ENCODE measurements at places on chromosomes 13 and 19.
A peak's percentile ranks its signal among the peaks of the same experiment; 100 is the strongest.

GRCh38 chr19:36573895-36574720 lies 1.0 kb upstream of the ZNF529 start:
- no peak for DNase-seq

GRCh38 chr13:27634791-27635190 lies 13.1 kb downstream of the POLR1D start:
- DNase-seq, result no peak

DNA sequence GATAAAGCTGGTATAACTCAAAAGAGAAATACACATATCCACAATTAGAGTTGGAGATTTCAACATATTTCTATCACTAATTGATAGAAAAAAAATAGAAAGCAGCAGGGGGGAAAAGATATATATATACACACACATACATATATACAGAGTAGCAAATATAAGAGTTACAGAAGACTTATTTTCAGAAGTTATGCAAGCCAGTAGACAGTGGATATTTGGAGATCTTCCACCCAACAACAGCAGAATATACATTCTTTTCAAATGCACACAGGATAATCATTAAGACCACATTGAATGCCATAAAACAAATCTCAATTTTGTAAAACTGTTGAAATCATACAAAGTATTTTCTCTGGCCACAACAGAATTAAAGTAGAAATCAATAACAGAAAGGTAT lies 192.8 kb downstream of the LACC1 start:
- DNase-seq, result no peak

GRCh38 chr13:48156466-48156865 lies 61.6 kb upstream of the MED4 start:
- DNase-seq, result no peak

DNA sequence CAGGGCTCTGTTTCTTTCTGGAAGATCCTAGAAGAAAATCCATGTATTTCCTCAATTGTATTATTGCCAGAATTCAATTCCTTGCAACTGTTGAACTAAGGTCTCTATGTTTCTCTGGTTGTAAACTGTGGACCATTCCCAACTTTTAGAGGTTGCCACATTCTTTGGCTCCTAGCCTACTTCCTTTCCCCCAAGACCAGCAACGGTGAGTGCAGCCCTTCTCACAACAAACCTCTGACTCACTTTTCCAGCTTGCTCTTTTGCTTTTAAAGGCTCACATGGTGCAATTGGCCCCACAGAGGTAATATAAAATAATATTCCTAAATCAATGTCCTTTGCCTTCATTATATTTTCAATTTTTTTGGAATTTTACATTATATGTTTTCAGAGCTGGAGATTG lies 371.3 kb downstream of the SLITRK5 start:
- DNase-seq, result no peak

- DNase-seq, result no peak
Observed at GRCh38 chr13:30292325-30292724, 15.0 kb downstream of the KATNAL1 start.

DNA sequence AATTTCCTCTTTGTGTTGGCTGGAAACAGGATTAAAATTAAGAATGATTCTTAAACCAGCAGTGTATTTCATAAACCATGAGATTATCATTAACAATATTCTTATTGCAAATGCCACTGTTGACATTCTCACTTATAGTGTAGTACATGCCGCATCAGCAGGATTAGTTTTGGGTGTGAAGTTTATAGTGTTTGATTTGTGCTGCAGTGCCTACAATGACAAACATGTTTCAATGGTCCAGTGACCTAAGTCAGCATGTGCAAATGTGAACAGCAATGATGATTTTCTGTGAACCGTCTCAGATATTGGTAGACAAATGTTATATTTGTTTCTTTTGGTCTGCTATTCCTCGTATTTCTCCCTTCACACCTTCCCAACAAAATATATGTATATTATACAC lies 49.8 kb upstream of the TDRD3 start:
- no peak for DNase-seq

- no peak for DNase-seq
Observed at GRCh38 chr13:29448174-29448573, 147.3 kb downstream of the SLC7A1 start.

- no peak for DNase-seq
Observed at GRCh38 chr19:16233836-16234551, 36.3 kb downstream of the AP1M1 start.

- DNase-seq, result peak; percentile 71
Observed at GRCh38 chr19:47111006-47111621, 2.5 kb downstream of the ZC3H4 start.

DNA sequence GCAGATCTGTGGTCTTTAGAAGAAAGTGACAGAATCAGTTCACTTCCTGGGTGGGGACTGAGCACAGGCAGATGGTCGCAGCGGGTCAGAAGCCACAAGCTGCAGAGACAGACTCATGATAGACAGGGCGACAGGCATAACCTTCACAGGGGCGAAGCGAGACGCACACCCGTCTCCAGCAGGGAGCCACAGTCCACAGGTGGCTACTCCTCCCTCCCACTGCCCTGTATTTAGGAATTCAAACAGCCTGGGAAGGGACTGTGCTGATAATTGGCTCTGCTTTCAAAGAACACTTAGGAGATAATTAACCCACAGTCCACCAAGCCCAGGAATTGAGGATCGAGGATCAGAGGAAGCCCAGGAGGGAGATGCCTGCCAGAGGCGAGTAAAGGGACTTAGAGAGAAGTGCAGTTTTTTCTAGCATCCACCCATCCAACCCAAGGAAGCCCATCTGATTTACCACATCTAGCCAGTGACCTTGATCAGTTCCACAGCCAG lies 23.2 kb downstream of the RFX2 start:
- no peak for DNase-seq

- DNase-seq, result no peak
Observed at GRCh38 chr19:56732976-56733375, 61.4 kb upstream of the ZNF835 start.

GRCh38 chr19:3360421-3361383 lies 5.7 kb upstream of the NFIC start:
- DNase-seq, result peak; percentile 94

DNA sequence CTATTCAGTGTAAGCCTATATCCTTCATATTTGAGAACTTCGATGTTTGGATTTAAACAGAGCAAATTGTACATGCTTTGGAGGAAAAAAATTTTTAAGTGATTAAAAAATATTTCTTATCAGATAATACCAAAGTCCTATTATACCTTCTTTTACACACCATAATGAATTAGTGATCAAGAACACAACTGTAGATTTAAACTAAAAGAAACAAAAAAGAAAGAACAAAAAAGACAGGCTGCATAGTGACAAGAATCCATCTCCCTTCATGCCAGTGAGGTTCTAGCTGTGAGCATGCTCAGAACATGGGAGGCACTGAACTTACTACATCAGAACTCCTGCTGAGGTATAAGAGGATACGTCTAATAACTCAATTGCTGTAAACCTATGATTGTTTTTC lies at the start of gene RXFP2:
Gene RXFP2 (plus strand): TSS at position 301 of the 400 bp plus-strand sequence. CDS start 87 bp downstream, at position 388.
- no peak for DNase-seq

- DNase-seq, result no peak
Observed at GRCh38 chr19:8794823-8795222, 37.3 kb downstream of the ZNF558 start.

- no peak for DNase-seq
Observed at GRCh38 chr19:3459965-3460582, 20.3 kb downstream of the SMIM24 start.

DNA sequence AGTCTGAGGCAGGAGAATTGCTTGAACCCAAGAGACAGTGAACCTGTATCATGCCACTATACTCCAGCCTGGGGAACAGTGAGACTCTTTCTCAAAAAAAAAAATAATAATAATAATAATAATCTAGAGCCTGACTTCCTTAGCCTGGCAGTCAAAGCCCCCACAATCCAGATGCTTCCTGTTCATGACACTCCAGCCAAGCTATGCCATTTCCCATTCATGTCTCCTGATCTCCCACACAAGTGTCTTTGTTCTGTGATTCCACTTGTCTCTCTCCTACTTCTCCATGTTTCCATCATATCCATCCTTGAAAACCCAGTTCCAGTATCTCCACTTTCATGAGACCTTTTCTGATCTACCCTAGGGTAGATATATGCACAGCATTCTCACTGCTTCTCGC lies 150.7 kb downstream of the FOXO1 start:
- no peak for DNase-seq

DNA sequence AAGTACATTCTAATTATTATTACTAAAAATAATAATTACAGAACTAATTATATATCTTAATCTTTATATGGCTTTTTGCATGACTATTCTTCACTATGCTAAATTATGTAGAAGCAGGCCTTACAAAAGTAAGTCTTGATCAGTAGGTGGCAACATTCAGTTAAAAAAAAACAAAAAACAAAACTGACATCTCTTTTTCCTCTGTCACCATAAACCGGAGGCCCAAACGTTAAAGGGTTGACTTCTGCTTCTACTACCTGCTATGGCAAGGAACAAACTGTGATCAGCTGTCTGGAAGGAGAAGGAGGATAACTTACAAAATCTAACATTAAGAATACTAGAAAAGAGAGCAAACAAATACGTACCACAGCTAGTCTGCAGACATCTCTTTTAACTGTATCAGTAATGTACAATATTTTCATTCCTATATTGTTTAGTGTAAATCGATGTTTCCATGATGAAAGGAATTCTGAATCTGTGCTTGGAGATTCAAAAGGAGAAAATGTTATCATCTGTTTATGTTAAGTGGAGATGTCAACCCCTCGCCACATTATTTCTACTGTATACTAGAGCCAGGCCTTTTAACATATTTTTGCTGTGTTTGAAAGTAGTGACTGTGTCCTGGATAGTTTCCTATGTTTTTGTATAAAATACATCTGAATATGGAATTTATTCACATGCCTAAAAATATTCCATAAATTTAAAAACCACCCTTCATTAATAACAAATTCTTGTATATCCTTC lies 1525.4 kb downstream of the SLITRK1 start:
- DNase-seq, result no peak

- no peak for DNase-seq
Observed at GRCh38 chr13:84865783-84866221, 933.4 kb downstream of the SLITRK6 start.

DNA sequence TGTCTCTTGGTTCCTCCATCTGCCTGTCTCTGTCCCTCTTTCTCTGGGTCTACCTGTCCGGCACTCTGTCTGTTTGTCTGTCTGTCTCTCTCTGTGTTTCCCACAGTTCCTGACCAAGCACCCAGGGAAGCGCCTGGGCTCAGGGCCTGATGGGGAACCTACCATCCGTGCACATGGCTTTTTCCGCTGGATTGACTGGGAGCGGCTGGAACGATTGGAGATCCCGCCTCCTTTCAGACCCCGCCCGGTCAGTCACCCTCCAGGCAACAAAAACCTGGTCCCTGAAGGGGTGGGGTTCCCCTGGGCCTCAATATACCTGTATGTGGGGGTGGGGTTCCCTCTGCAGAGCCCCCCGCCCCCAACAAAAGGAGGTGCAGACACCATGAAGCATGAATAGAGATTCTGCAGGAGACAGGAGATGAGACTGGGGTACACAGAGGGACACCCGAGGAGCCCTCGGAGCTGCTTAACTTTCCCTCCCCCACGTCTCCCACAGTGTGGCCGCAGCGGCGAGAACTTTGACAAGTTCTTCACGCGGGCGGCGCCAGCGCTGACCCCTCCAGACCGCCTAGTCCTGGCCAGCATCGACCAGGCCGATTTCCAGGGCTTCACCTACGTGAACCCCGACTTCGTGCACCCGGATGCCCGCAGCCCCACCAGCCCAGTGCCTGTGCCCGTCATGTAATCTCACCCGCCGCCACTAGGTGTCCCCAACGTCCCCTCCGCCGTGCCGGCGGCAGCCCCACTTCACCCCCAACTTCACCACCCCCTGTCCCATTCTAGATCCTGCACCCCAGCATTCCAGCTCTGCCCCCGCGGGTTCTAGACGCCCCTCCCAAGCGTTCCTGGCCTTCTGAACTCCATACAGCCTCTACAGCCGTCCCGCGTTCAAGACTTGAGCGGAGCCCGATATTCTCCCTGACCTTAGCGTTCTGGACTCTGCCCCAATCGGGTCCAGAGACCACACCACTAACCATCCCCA lies 2.6 kb upstream of the CACNG7 start:
- no peak for DNase-seq

- no peak for DNase-seq
Observed at GRCh38 chr13:47299304-47299703, 402.5 kb upstream of the HTR2A start.

- no peak for DNase-seq
Observed at GRCh38 chr13:112177450-112178288, 110.7 kb downstream of the SOX1 start.

DNA sequence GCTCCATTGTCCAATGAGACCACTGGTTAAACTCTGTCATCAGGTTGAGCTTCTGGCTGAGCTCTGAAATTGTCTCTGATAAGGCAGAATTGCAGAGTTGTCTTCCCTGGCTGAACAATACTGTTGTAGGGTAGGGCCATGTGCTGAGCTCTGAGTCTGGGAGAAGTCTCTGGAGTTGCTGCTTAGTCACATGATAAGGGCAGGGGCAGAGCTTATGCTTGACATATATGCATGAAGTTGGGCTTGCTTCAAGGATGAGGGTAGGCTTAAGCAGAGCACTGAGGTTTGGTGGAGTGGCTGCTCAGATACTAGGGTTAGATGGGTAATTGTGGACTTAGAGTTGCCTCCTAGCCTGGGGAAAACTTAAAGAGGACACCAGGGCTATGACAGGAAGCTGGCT lies 946.3 kb upstream of the MIR17HG start:
- no peak for DNase-seq

GRCh38 chr19:11821474-11822109 lies 7.5 kb downstream of the ZNF440 start:
- no peak for DNase-seq

DNA sequence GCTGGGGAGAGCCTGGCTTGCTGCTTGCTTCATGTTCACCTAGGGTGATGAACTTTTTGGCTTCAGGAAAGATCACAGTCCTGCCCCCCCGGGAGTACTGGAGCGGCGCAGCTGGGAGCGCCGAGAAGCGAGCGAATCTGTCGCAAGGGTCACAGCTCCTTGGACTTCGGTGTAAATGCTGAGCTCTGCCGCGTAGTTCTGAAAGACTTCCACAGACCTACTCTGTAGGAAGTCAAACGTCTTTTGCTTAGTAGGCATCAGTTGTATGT lies 2.7 kb downstream of the ING1 start:
- DNase-seq, result peak; percentile 85

DNA sequence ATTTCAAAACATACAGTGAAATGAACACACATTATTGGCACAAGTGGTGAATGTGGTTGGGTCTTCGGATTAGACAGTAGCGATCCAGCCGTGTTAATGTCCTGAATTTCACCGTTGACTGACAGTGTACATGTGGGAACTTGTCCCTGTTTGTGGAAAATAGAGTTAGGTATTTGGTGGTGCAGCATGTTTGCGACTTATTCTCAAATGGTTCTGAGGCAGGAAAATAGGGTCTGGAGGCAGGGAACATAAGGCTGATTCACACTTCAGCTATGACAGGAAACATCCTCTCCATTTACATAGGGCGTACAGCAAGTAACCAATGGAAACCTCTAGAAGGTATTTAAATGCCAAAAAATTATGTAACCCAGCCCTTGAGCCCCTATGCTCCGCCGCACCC lies 4.2 kb downstream of the LGALS7B start:
- DNase-seq, result no peak

- DNase-seq, result no peak
Observed at GRCh38 chr19:2336528-2337328, 8.2 kb downstream of the SPPL2B start.

GRCh38 chr19:35491836-35492360 lies 1.6 kb upstream of the KRTDAP start:
- DNase-seq, result no peak

GRCh38 chr19:44723299-44723951 lies 24.5 kb downstream of the CEACAM16 start:
- no peak for DNase-seq
